ENCODE measurements at places on chromosomes 3 and 15.

DNA sequence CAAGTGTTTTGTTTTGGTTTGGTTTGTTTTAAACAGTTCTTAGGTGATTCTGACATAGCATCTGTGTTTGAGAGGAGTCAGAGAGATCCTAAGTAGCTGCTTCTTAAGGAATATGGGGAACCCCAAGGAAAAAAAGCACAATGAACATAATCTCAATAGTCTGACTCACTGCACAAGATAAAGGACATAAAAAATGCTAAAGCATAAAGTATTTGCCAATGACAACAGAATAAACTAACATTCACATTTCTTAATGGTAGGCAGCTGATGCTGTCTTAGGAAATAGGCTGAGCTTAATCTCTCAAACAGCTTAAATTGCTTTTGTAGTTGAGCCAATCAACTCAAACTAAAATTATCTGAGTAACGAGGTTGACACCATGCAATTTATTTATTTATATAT, 2.9 kb downstream of the NCEH1 start:
- no peak for DNase-seq

DNA sequence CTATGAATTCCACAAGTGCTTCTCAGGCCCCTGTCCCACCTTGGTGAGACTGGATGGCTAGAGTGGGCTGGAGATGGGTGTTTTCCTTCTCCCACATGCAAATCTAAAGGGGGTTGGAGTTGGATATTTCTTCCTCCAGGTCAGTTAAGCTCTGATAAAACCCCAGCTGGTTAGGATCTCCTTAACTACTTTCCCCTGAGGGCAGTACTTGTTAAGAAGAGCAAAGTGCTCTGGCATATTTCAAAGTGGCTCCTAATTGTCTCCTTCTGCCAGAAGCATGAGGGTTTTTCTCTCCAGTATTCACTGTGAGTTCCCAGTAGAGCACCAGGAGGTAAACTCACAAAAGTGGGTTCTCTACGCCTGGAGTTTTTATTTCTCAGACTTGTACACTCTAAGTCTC, 31.4 kb downstream of the COL6A6 start:
- DNase-seq = peak; percentile 79

DNA sequence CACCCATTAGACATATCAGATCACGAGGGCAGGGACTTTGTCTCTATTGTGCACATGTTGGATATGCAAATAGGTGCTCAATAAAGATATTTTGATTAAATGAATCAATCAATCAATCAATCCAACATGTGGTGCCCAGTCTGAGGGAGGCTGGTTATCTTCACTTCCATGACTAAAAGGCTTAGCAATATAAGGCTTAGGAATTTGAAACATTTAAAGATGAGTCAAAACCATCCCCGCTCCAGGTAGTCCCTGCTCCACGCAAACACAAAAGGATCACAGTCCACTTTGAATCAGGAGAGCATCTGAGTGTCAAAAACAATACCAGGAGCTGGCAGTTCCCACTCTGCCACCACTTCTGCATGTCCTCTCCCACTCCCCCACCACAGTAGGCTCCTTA, 25.8 kb upstream of the PRICKLE2 start:
- no peak for DNase-seq

GRCh38 chr3:52095990-52096775, 39.8 kb upstream of the DUSP7 start:
- DNase-seq = no peak

DNA sequence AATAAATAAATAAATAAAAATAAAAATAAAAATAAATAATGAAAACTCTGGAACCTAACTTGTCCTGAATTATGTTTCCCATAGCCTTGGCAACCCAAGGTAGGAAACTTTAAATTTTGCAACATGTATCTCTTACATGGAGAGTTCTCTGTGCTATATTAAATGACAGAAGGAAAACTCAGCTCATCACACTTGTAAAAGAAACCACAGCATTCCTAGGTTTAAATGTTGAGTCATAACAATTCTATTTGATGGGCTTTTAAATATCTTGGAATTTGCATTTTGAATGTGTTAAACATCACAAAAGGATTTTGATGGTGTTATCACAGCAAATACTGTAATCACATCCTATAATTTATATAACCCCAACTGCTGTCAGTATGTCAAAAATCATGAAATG, 144.2 kb downstream of the LRTM1 start:
- no peak for DNase-seq

DNA sequence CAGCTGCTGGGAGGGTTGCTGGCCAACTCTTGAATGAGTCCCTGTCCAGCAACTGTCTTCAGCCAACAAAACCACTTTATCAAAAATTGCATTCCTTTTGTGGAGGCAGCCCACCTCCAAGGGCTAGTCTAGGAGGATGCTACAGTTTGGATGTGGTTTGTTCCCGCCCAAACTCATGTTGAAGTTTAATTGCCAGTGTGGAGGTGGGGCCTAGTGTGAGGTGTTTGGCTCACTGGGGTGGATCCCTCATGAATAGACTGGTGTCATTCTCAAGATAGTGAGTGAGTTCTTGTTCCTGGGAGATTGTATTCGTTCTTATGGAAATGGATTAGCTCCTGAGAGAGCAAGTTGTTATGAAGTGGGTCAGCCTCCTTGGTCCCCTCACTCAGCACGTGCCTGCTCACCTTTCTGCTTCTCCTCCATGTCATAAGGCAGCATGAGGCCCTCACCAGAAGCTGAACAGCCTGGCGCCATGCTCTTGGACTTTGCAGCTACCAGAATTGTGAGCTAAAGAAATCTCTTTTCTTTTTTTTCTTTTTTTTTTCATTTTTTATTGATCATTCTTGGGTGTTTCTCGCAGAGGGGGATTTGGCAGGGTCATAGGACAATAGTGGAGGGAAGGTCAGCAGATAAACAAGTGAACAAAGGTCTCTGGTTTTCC, 4.2 kb upstream of the RFC4 start:
- no peak for DNase-seq

DNA sequence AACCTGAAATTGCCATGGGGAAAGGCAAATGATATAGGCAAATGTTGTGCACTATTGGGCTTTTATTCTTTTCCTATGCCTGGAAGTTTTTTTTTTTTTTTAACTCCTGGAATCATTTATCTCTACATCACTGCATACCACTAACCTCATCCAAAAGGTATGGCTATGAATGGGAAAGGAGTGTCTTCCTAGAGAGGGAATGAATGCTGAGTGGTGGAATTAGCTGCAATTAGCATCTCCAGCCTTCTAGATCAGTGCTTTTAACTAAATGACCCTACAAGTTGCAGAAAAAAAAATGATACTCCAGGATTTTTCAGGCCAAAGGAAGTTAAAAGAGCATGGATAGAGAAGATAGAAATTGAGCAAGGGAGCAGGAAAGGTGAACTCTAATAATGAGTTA, 429.8 kb upstream of the PDZRN3 start:
- DNase-seq = no peak

GRCh38 chr15:85381850-85382751, 1.7 kb downstream of the AKAP13 start:
- no peak for DNase-seq

- DNase-seq = no peak
Observed at GRCh38 chr15:98935736-98936135, 71.9 kb downstream of the PGPEP1L start.

DNA sequence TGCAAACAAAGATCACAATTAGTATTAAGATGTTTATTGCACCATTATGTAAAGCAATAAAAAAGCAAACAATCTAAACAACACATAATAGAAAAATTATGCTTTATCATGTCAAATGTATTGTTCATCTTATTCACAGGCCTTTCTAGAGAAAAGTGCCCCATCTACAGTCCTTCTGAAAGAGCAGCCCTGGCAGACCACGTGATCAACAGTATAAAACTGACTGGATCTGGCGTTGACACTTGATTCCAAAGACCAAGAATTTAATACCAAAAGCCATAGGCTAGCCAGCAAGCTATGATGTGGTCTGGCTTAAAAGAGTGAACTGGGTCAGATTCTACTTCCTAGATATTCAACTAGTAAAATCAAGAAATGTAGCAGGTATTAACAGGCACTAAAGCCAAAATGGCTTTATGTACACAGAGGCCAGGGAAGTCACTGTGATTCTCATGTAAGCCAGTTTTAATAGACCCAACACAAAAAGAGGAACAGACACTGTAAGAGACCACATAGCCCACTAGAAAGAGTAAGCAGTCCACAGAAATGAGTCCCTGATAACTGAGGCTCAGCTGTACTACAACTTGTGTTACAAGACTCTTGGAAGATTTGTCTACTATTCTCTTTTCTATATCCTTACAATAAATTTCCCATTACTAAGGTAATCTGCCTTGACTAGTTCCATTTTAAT, 32.5 kb downstream of the DMXL2 start:
- no peak for DNase-seq

DNA sequence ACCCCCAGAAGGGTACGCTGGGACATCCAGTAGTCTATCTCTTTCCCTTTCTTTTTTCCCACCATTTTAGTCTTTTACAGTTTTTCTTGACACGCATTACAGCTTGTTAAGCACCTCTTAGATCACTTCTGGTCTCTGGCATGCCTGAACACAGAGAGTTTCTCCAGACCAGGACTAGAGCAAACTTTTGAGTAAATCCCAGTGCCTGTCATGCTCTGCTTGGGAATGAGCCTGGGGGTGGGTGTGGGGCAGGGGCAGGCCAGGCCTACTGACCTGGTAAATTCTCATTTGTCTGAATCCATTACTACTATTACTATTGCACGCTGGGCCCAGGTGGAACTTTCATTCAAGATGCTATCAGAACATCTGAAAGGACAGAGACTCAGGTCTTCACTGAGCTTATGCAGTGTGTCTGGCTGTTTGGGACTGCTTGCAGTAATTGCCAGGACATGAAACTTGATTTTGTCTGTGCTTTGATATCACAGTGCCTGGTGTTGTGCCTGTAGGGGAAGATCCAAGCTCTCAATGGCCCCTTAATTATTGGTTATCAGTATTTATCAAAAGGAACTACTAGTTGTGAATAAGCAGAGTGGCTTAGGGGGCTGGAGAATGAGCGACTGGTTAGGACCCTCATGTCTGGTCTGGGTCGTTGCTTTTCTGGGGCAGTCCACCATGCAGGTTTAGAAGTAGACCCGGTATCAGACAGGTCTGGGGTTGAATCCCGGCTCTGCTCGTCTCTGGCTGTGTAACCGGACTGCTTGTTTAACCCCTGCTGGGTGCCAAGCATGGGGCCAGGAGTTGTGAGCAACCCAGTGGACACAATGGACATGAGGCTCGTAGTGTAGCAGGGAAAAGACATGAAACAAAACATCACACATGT, 196.1 kb upstream of the TLE3 start:
- DNase-seq = peak; percentile 57

DNA sequence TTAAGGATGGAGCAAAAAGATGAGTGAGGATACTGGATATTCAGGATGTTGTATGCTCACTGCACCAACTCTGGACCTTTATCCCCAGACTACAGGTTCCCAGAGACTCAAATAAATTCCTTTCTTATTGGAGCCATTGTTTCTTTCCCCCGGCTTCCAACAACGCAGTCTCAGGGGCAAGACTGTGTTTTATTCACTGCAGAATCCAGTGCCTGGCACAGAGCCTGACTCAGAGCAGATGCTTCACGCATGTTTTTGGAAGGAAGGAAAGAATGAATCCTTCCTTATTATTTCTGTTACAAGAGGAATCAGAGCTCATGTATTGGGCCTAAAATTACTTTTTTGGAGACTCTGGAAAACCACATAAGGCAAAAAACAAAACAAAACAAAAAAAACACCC, 96.0 kb upstream of the VGLL4 start:
- DNase-seq = no peak

- no peak for DNase-seq
Observed at GRCh38 chr3:57726397-57726796, 29.7 kb upstream of the SLMAP start.

DNA sequence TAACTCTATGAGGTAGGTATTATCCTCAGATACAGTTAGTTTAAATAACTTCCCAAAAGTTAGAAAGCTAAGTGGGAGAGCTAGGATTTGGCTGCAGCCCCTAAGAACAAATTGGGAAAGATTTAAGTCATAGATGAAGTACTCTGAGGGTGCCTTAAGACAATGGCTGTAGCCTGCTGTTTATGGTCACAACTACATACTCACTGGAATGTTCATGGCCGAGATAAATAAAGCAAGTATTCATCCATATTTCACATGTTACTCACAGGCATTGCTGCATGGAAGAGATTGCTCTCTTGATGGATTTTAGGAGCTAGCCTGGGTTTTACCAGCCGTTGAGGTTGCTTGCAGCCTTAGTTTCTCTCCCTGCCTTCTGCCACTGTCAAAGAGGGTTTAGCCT, 145.0 kb downstream of the CMSS1 start:
- no peak for DNase-seq

DNA sequence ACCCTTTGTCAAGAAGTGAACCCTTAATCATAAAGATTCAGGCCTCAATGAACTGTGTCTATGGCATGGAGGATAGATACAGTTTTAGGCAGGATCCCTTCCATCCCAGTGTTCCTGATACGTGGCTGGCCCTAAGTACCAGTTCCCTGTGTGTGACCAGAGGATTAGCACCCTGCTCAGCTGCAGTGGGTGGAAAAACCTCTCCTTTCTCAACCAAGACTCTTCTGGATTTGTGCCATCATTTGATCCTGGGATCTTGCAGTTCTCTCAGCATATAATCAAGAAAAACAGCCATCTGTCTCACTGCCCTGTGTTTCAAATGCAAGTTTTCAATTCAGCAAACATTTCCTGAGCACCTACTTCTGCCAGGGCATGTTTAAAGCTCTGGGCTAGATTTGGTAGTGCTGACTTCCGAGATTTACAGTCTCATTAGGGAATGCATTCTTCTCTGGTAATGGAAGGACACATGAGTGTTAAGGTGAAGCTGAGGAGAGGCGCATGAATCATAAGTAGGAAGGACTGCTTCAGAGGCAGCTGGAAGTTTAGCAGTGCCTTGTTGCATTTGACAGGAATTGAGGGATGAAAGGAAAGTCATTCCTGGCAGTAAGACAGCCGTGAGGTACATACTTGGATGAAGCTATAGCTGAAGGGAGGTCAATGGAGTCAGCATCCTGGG, 388.3 kb downstream of the MFSD1 start:
- no peak for DNase-seq

DNA sequence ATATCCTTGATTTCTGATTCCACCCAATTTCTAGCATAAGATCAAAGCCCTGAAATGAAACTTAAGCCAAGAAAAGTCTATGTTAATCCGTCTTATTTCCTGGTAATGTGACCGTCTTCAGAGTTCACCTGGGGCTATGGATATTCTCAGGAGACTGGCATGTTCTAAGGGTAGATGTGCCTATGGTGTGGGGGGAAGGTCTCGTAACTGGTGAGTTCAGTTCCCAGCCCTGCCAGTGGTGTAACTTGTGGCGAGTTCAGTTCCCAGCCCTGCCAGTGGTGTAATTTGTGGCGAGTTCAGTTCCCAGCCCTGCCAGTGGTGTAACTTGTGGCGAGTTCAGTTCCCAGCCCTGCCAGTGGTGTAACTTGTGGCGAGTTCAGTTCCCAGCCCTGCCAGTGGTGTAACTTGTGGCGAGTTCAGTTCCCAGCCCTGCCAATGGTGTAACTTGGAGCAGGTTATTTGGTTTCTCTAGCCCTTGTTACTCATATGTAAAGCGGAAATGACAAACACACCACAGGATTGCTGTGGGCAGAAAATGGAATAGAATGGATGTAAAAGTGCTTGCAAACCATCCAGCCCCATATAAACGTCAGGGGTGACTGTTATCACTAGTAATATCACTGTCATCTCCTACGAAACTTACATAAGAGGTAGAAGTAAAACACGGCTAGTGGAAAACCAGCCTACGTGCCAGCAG, 30.4 kb downstream of the SLC51A start:
- no peak for DNase-seq

Data from ELF-1 (cell line).